CD8-positive, alpha-beta memory T cell (primary cell): ENCODE measurements at places on chromosomes 2 and 18.

GRCh38 chr2:210170446-210171303 lies 534 bp downstream of the KANSL1L start:
- H3K27ac ChIP-seq, result peak overlapping the region; percentile 34
- peak; percentile 95 for DNase-seq
- H3K4me1 ChIP-seq, result peaks cover 11% of the 10 kb centered on the region
- H3K36me3 ChIP-seq, result no peaks in the 10 kb centered on the region
- H3K27me3 ChIP-seq, result no peaks in the 10 kb centered on the region

GRCh38 chr2:157326698-157327097 lies 1.1 kb upstream of the ERMN start:
- H3K36me3 ChIP-seq, result no peaks in the 10 kb centered on the region
- H3K27ac ChIP-seq, result no peak overlapping the region
- H3K4me3 ChIP-seq, result no peak overlapping the region
- peaks cover 31% of the 10 kb centered on the region for H3K4me1 ChIP-seq

- H3K27me3 ChIP-seq, result no peaks in the 10 kb centered on the region
- DNase-seq, result no peak
- H3K4me1 ChIP-seq, result no peaks in the 10 kb centered on the region
- H3K36me3 ChIP-seq, result no peaks in the 10 kb centered on the region
- no peak overlapping the region for H3K4me3 ChIP-seq
These were observed 684.0 kb upstream of the ZEB2 start for GRCh38 chr2:145203891-145204290.

DNA sequence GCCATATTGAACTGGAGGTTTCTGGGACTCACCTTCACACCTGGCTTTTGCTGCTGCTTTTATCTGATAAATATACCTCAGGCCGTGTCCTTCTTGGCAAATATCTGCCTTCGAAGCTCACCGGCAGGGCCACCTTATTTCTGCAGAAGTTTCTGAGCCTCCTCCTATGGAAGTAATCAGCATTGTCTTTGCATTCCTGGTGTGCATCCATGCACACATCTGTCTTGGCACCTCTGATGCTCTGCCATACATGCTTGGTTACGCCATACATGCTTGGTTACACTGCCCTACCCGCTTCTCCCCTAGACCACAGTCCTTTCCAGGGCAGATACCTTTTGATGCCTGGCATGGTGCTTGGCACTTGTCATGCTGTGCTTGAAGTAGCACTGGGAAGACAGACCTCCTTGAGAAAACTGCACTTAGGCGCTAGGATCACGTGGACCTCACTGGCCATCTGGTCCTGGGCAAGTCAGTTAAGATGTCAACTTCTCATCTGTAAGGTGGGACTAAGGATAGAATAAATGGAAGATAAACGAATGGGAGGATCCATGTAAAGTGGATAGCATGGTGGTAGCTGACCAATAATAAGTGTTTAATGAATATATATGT lies 66.8 kb downstream of the ZNF236 start:
- no peaks in the 10 kb centered on the region for H3K27me3 ChIP-seq
- H3K4me3 ChIP-seq, result no peak overlapping the region
- H3K27ac ChIP-seq, result no peak overlapping the region
- peaks cover 7% of the 10 kb centered on the region for H3K36me3 ChIP-seq
- H3K4me1 ChIP-seq, result no peaks in the 10 kb centered on the region

GRCh38 chr2:76749858-76750257 lies 772.3 kb downstream of the LRRTM4 start:
- no peaks in the 10 kb centered on the region for H3K27me3 ChIP-seq
- H3K4me3 ChIP-seq, result no peak overlapping the region
- H3K4me1 ChIP-seq, result no peaks in the 10 kb centered on the region
- no peak for DNase-seq
- H3K36me3 ChIP-seq, result no peaks in the 10 kb centered on the region
- H3K27ac ChIP-seq, result no peak overlapping the region

GRCh38 chr2:49152824-49153223 lies 1.5 kb downstream of the FSHR start:
- H3K27me3 ChIP-seq, result no peaks in the 10 kb centered on the region
- DNase-seq, result no peak
- no peaks in the 10 kb centered on the region for H3K36me3 ChIP-seq

- DNase-seq, result no peak
- H3K27me3 ChIP-seq, result no peaks in the 10 kb centered on the region
- H3K4me3 ChIP-seq, result no peak overlapping the region
- no peak overlapping the region for H3K27ac ChIP-seq
These were observed 670.4 kb downstream of the KCNJ3 start for GRCh38 chr2:155368934-155369333.

DNA sequence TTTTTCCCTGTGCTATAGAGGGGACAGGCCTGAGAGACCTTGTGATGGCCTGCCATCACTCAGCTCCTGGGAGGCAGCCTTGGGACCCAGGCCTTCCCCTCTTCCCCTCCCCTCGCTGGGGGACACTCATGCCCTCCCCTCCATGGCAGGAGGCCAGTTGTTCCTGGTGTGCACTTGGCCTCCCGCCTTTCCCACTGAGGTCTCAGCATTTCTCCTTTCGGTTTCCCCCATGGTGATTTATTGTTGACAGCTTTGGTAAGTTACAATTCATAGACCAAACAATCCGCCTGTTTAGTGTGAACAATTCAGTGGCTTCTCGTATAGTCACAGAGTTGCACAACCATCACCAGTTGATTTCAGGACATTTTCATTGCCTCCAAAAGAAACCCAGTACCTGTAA lies 10.2 kb upstream of the CNDP1 start:
- H3K36me3 ChIP-seq, result peaks cover 12% of the 10 kb centered on the region
- no peak overlapping the region for H3K4me3 ChIP-seq
- H3K27me3 ChIP-seq, result no peaks in the 10 kb centered on the region
- no peaks in the 10 kb centered on the region for H3K4me1 ChIP-seq
- H3K27ac ChIP-seq, result no peak overlapping the region

- H3K36me3 ChIP-seq, result no peaks in the 10 kb centered on the region
- no peak overlapping the region for H3K4me3 ChIP-seq
- H3K27me3 ChIP-seq, result no peaks in the 10 kb centered on the region
- H3K4me1 ChIP-seq, result peaks cover 11% of the 10 kb centered on the region
- DNase-seq, result no peak
- no peak overlapping the region for H3K27ac ChIP-seq
These were observed 1.7 kb downstream of the PFN4 start for GRCh38 chr2:24121469-24121868.

DNA sequence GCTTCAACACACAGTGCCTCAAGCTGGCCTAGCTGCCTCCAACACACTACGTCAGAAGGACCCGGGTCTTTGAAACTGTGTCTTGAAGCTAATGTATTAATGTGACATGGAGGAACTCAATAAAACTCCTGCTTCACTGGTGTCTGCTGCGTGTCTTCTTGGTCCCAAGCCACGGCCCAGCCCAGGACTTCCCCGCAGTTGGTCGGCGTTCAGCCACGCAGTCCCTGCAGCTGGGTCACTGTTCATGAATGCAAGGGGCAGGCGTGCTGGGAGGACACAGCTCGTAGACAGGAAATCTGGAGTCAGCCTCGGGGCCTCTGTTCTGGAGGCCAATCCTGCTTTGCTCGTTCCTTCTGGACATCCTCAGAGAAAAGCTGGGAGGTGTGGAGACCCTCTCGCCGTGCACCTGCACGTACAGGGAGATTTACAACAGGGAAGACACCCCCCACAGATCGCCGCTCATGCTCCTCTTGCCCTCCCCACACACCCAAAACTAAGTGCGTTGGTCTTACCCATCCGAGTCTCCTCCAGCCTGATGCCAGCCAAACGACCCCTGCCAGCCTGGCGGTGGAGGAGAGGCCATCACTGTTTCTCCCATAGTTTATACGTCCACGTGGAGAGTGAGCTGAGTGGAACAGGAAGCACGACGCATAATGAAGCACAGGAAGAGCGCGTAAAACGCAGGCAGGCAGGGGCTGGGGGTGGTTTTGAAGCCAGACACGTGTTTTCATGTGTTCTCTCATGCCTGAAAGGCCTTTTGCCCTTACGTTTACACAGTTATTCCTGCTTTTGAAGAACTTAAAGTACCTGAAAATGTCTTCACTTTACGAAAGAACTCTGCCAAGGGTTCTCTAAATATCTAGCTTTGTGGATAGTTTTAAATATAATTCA lies 39.7 kb downstream of the ADI1 start:
- H3K27ac ChIP-seq, result no peak overlapping the region
- no peak overlapping the region for H3K4me3 ChIP-seq
- H3K36me3 ChIP-seq, result no peaks in the 10 kb centered on the region
- no peaks in the 10 kb centered on the region for H3K27me3 ChIP-seq
- DNase-seq, result no peak

DNA sequence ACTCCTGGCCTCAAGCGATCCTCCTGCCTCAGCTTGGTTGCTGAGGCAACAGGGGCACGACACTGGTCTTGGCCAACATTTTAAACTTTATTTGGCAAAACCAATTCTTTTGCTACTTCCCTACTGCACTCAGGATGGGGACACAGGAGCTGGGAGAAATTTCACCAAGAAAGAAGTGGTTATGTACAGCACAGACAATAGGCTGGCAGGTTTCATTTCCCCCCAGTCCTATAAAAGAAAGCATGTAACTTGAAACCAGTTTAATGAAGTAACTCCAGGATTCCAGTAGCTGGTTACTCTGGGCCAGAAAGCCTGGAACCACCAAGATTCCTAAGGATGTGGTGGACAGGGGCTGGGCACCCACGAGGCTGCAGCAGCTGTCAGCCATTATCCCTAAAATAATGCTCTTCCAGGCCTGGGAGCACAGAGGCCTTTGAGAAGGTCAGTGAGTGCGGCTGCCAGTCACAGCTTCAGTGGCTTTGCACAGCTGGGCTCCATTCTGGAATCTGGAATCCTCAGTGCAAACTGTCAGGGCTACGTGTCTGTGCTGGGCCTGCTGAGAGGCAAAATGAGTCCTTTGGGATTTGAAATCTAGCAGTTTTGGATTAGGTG lies 142.3 kb upstream of the ITGA6 start:
- no peak overlapping the region for H3K27ac ChIP-seq
- H3K4me3 ChIP-seq, result no peak overlapping the region
- no peaks in the 10 kb centered on the region for H3K27me3 ChIP-seq

- no peaks in the 10 kb centered on the region for H3K36me3 ChIP-seq
- no peaks in the 10 kb centered on the region for H3K4me1 ChIP-seq
These were observed 536.7 kb downstream of the RIT2 start for GRCh38 chr18:42578792-42579191.

- no peaks in the 10 kb centered on the region for H3K36me3 ChIP-seq
- H3K4me3 ChIP-seq, result peak overlapping the region; percentile 40
- H3K27me3 ChIP-seq, result no peaks in the 10 kb centered on the region
- peak overlapping the region; percentile 36 for H3K27ac ChIP-seq
- H3K4me1 ChIP-seq, result peaks cover 39% of the 10 kb centered on the region
These were observed 55.8 kb downstream of the ASXL2 start for GRCh38 chr2:25822190-25823117.

DNA sequence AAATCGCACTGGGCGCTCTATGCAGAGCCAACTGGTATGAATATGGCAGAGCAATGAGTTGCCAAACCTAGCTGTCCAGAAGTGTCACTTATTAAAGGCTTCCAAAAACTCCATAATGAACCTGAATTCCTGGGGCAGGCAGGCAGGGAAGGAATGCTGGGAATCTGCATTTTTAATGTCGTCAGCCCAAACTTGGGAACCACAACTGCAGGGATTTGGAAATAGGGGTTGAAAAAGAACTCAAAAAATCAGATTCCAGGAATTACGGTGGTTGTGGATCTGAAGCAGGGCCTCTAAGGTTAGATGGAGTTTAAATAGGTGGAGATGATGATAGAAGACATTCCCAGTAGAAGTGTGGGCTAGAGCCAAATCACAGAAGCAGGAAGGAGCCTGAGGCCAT lies 15.0 kb downstream of the NCKAP5 start:
- no peaks in the 10 kb centered on the region for H3K4me1 ChIP-seq
- no peak overlapping the region for H3K27ac ChIP-seq
- H3K36me3 ChIP-seq, result no peaks in the 10 kb centered on the region
- no peaks in the 10 kb centered on the region for H3K27me3 ChIP-seq
- no peak for DNase-seq

DNA sequence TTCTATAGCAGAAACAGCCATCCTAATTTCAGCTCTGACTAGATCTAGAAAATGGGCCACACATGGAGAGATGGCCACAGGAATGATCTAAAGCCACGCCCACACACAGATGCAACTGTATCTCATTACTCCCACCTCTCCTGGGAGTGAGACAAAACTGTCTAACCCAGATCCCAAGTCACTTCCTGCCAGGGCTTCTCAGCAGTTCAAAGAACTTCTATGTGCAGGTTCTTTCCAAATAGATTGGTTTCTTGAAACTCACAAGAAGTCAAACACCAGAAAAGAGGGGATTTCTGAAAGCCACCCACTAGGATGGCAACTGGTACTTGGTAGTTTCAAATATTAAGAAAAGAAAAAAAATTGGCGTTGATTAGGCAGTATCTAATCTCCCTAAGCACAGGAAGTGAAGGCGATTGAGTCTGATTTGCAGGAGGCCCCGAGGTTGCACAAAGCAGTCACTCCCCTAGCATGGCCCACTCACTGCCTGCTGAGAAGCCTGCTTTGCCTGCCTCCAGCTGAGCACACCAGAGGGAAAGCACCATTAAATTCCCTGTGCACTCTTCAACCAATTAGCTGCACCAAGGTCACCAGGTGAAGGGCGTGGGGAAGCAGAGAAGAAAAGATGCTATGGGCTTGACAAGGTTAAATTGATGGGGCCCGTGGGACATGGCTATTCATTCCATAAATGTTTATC lies 51.1 kb downstream of the PAPOLG start:
- no peaks in the 10 kb centered on the region for H3K27me3 ChIP-seq
- H3K36me3 ChIP-seq, result no peaks in the 10 kb centered on the region
- peak overlapping the region; percentile 13 for H3K4me3 ChIP-seq
- peak; percentile 23 for DNase-seq

- no peak overlapping the region for H3K27ac ChIP-seq
- no peaks in the 10 kb centered on the region for H3K27me3 ChIP-seq
These were observed 30.8 kb upstream of the CCL20 start for GRCh38 chr2:227782804-227783203.

- no peak for DNase-seq
- H3K4me1 ChIP-seq, result no peaks in the 10 kb centered on the region
- no peaks in the 10 kb centered on the region for H3K27me3 ChIP-seq
- H3K27ac ChIP-seq, result no peak overlapping the region
These were observed 170.8 kb downstream of the SUCLG1 start for GRCh38 chr2:84288293-84288692.

- no peak for DNase-seq
- no peak overlapping the region for H3K27ac ChIP-seq
- no peak overlapping the region for H3K4me3 ChIP-seq
- H3K27me3 ChIP-seq, result no peaks in the 10 kb centered on the region
These were observed 6.7 kb upstream of the CLK1 start for GRCh38 chr2:200871151-200871550.

DNA sequence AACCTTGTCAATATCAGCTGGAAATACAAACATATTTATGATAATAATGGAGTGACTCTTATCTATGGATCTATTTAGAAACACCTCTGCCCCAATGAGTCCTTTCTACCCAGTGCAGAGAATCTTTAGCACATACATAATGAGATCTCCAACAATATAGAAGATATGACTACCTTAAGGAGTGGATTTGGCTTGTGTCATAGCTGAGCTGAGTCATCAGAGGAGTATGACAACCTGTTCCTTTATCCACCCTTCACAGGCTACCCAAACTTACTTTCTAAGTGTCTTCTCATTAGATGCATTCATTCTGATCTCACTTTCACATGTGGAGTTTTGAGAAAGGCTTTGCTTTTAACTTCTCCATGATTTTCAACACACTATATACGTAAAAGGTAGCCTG lies 1218.9 kb downstream of the DSC3 start:
- H3K4me3 ChIP-seq, result no peak overlapping the region
- no peaks in the 10 kb centered on the region for H3K4me1 ChIP-seq
- H3K27ac ChIP-seq, result no peak overlapping the region
- H3K27me3 ChIP-seq, result no peaks in the 10 kb centered on the region
- H3K36me3 ChIP-seq, result no peaks in the 10 kb centered on the region
